GM23338 (cell line): ENCODE measurements at places on chromosomes 12 and 14.

- no peak for DNase-seq
Observed at GRCh38 chr12:57011438-57012424, 4.6 kb downstream of the TAC3 start.

GRCh38 chr14:91143862-91144261 is 30.0 kb downstream of the DGLUCY start:
- DNase-seq = no peak

DNA sequence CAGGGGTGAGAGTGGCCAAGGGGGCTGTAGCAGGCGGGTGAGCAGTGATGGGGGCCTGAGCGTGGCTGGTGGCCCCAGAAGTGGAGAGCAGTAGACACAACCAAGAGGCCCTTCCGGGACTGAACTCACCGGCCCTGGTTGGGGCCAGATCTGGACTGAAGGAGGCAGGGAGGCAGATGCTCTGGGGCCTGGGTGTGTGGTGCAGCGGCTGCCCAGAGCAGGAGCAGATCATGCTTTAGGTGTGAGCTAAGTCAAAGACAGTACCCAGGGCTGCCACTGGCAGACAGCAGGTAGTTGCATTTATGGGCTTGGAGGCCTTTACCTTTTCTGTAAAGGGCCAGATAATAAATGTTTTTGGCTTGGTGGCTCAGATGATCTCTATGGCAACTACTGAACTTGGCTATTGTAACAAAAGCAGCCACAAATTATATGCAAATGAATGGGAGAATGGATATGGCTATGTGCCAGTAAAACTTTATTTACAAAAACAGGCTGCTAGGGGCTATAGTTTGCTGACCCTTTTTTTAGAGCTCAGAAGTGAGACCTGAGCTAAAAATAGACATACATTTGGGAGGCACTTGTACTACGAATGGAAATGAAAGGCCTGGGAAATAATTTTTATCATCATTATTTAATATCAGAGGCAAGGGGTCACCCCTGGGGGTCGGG is 25.6 kb downstream of the SETD1B start:
- DNase-seq = no peak

GRCh38 chr12:123227581-123228258 is 5.2 kb downstream of the MPHOSPH9 start:
- no peak for DNase-seq

DNA sequence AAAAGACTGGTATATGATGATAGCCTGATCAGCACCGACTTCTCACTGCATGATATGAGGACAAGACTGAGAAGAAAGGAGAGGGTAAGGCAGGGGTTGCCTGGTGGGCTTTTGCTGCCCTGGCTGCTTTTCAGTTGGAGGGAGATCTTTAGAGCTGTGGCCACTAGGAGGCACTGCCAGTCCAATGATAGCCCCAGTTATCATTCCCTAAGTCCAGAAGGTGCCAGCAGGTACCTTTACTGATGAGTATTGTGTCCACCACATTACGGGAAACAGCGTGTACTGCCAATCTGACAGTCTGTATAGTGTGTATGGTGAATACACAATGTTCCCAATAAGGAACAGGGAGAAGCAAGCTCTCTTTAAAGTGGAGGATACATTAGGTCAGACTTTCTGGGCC is 55.8 kb upstream of the CCDC175 start:
- DNase-seq = peak; percentile 73

DNA sequence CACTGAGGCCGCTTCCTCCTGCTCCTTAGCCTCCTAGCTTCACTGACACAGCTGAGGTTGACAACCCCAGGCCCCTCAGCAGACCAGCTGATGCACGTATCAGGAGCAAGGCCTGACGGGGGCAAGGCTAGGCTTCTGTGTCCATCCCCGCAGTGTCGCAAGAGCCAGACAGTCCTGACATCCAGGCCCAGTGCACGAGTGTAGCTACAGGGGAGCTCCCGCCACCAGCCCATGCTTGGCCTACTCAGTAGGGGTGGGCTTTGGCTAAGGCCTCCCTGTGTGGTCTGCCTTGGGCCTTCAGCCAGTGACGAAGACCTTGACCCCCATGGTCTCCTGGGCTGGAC is 179.1 kb downstream of the DPF3 start:
- no peak for DNase-seq
